ENCODE measurements at places on chromosomes 13 and 19. TPM values are rescaled to one million over a fixed set of nuclear protein-coding genes. Genes with fewer than 3 reads are reported as not detected.
A peak's percentile ranks its signal among the peaks of the same experiment; 100 is the strongest.

Gene ZNF132
- total RNA-seq = 7.4 TPM

DNA sequence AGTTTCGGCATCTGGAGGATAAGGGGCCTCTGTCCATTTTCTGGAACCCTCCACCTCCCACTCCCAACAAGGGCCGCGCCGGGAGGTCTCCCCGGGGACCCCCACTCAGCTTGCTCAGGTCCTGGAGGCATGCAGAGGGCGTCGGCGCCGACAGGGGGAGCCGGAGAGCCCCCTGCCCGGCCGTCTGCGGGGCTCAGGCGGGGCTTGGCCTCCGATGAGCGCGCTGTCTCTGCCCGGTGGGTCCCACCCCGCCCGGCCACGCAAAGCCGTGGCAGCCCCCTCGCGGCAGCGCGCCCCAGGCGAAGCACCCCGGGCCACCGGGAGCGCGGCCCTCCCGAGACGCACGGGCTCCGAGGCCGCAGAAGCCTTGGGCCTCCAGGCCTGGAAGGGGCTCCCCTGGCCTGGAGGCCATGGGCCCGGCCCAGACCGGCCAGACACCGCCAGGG is 149.7 kb upstream of the ZNF536 start:
- no peak overlapping the region for H3K27ac ChIP-seq
- H3K36me3 ChIP-seq = peaks cover 2% of the 10 kb centered on the region
- DNase-seq = peak; percentile 50
- H3K4me1 ChIP-seq = peaks cover 16% of the 10 kb centered on the region

Gene JSRP1
- total RNA-seq = 1.1 TPM

DNA sequence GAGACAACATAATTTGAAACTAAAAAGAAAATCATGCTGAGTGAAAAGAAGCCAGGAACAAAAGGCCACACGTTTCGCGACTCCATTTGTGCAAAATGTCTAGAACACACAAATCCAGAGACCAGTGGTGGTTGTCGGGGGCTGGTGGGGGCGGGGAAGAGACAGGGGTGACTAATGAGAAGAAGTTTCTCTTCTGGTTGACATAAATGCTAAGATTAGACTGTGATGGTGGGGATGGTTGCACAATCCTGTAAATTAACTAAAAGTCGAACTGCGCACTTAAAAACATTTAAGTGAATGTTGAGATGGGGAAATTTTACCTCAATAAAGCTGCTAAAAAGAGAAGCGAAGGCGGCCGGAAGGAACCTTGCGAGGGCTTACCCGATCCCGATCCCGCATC is 7.1 kb downstream of the AKAP8 start:
- H3K27ac ChIP-seq = no peak overlapping the region
- no peak for DNase-seq
- H3K4me1 ChIP-seq = peaks cover 10% of the 10 kb centered on the region
- H3K27me3 ChIP-seq = no peaks in the 10 kb centered on the region
- H3K4me3 ChIP-seq = no peak overlapping the region
- peaks cover 9% of the 10 kb centered on the region for H3K36me3 ChIP-seq

- peaks cover 4% of the 10 kb centered on the region for H3K4me1 ChIP-seq
- no peak overlapping the region for H3K4me3 ChIP-seq
- no peak for DNase-seq
Measured at GRCh38 chr13:23468811-23469210, 35.3 kb upstream of the SACS start.

DNA sequence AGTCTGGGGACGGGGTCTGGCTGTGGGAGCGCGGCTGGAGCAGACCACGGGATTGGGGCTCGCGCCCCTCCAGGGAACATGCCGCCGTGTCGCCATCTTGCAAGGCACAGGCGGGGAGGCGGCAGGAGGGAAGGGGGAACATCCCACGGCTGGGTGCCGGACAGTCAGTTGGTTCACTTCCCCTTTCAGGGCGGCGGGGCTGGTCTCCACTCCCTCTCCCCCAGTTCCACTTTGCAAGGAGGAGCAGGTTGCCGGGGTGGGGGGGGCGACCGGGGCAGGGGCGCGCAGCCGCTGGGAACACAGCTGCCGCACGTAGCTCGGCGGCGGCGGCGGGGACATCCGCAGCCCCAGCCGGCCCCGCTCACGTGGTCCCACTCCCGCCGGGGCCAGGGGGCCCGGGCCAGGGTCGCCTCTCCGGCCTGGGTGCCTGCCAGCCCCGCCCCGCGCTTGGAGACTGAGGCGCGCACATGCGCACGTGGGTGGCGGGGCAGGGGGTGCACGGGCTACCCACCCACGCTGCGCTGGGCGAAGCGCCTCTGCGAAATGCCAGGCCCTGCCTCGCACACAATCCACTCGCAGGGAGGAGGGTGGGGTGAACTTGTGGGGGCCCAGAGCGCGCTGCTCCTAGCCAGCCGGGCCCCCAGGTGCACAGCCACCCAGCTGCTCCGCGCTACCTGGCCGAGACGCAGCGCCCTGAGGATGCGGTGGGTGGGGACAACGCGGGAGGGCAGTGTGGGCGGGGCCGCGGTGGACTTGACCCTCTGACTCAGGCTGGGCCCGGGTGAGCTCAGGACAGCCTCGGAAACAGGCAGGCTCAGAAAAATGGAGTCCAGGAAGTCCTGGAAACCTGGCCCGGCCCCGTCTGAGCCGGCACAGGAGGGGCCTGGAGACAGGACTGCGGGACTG is 6.4 kb downstream of the KLF16 start:
- peak overlapping the region; percentile 96 for H3K27ac ChIP-seq
- peaks cover 27% of the 10 kb centered on the region for H3K4me1 ChIP-seq
- H3K27me3 ChIP-seq = no peaks in the 10 kb centered on the region
- peak overlapping the region; percentile 87 for H3K4me3 ChIP-seq

- DNase-seq = no peak
- no peak overlapping the region for H3K4me3 ChIP-seq
- no peaks in the 10 kb centered on the region for H3K27me3 ChIP-seq
Measured at GRCh38 chr13:61777271-61777670, 361.6 kb upstream of the PCDH20 start.

Gene PTPRS
- 0.14 TPM for total RNA-seq

Gene CEACAM7
- not detected for total RNA-seq

DNA sequence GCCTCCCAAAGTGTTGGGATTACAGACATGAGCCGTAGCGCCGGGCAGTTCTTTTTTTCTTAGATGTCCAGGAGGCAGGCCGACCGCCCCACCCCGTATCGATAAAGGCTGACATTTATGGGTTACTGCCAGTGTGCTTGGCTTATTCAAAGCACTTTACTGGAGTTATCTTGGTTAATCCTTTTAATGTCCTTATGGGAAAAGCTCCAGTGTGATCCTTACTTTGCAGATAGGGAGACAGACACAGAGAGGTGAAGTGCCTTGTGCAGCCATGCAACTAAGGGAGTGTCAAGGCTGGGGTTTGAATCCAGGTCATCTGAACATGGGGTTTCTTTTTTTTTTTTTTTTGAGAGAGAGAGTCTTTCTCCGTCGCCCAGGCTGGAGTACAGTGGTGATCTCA is 19.2 kb downstream of the NCAN start:
- no peaks in the 10 kb centered on the region for H3K36me3 ChIP-seq
- H3K4me1 ChIP-seq = no peaks in the 10 kb centered on the region
- H3K4me3 ChIP-seq = no peak overlapping the region

Gene LRRC4B
- total RNA-seq = not detected

Gene SIGLEC10
- 0.91 TPM for total RNA-seq

GRCh38 chr13:53405616-53406015 is 377.0 kb downstream of the OLFM4 start:
- H3K27ac ChIP-seq = no peak overlapping the region
- no peaks in the 10 kb centered on the region for H3K27me3 ChIP-seq
- H3K36me3 ChIP-seq = no peaks in the 10 kb centered on the region
- no peaks in the 10 kb centered on the region for H3K4me1 ChIP-seq
- no peak overlapping the region for H3K4me3 ChIP-seq

Gene ZNF681
- total RNA-seq = 5.8 TPM

- H3K36me3 ChIP-seq = peaks cover 39% of the 10 kb centered on the region
- DNase-seq = no peak
- no peaks in the 10 kb centered on the region for H3K4me1 ChIP-seq
Measured at GRCh38 chr13:73776151-73776785, 357.9 kb downstream of the KLF12 start.

DNA sequence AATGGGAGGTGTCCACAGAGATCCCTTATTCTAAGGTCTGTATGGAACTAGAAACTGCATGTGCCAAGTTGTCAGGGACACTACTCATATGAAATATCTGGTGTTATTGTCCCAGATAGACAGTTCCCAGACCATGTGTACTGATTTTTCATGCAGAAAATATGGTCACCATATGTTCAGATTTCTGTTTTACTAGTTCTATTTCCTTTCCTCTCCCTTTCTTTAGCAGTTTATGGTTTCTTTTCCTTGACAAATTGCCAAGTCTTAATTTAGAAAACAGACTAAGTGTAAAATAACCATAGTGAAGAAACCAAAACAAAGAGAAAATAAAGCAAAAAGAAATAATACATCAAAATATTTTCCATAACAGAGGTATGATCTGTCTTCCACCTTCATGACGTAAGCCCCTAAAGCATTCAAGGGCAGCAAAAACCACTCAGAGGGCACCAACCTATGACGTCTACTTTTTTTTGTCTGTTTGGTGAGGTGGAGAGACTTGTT is 248.5 kb downstream of the KCTD12 start:
- no peak overlapping the region for H3K27ac ChIP-seq
- DNase-seq = no peak
- no peaks in the 10 kb centered on the region for H3K4me1 ChIP-seq
- no peak overlapping the region for H3K4me3 ChIP-seq
- H3K27me3 ChIP-seq = no peaks in the 10 kb centered on the region

DNA sequence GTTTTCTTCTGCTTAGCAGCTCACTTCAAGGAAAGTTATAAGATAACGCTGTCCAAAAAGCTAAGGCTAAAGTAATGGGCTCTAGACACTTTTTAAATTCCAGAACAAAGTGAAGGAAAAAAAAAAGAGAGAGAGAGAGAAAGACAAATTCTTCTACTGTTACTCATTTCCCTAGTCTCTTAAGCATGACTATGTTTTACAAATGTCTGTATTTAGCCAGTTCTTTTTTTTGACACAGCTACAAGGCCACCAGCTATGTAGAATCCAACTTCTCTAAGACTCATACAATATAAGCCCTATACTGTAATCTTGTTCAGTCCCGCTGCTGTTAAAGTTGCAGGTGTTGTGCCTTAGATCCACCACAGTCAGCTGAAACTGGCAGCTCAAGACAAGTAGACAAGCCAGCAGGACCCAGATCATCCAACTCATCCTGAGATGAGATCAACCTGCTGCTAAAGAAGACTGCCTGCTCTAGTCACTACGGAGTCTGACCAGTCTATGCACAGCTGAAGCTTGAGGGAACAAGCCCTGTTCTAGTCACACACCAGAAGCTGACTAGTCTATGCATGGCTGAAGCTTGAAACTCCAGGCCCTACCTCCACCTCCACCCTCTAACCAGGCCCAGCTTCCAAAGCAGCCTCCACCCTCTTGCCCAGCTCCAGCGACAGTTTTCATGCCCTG is 10.3 kb upstream of the ZNF83 start:
- H3K27ac ChIP-seq = no peak overlapping the region
- peaks cover 88% of the 10 kb centered on the region for H3K36me3 ChIP-seq
- no peak overlapping the region for H3K4me3 ChIP-seq
- no peaks in the 10 kb centered on the region for H3K4me1 ChIP-seq

GRCh38 chr13:72097568-72097967 is 230.6 kb upstream of the DACH1 start:
- no peak overlapping the region for H3K4me3 ChIP-seq
- no peak for DNase-seq
- no peaks in the 10 kb centered on the region for H3K27me3 ChIP-seq
- H3K36me3 ChIP-seq = no peaks in the 10 kb centered on the region
- H3K27ac ChIP-seq = no peak overlapping the region
- no peaks in the 10 kb centered on the region for H3K4me1 ChIP-seq

All from activated naive CD8-positive, alpha-beta T cell treated with anti-CD3 and anti-CD28 coated beads, Interleukin-2, amount 10 ng/mL, durations not matched to agents 7 days and 5 days (primary cell).